ENCODE measurements at places on chromosomes 2 and 18.

DNA sequence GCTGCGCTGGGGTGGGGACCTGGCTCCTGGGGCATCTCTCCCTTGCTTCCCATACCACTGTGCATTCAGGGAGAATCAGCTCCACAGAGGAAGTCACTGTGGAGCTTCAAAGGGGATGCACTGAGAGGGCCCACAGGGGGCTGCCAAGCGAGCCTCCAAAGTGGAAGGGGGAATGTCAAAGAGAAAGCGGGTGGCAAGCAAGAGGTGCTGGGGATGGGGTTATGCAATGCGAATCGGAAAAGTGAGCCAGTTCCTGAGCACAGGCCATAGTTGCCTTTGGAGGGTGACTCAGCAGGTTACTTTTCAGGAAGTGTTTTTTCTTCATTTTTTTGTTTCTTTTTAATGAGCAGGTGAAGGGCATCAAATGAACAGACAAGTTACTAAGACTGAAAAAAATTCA lies 17.6 kb downstream of the PMAIP1 start:
- no peak for DNase-seq

DNA sequence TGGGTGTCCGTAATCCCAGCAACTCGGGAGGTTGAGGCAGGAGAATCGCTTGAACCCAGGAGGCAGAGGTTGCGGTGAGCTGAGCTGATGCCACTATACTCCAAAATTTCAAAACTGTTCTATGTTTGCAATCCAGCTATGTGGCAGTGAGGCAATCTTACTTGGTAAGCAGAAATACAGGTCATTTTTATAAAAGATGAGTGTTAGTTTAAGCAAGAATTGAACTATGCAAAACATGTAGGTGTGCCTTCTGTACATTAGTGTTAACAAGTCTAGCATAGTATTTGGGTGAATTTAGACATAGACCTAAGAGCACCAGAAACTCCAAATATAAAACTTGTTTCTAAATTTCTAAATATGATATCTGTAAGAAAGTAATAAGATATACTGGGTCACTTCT lies 7.2 kb downstream of the DSC1 start:
- DNase-seq = no peak

DNA sequence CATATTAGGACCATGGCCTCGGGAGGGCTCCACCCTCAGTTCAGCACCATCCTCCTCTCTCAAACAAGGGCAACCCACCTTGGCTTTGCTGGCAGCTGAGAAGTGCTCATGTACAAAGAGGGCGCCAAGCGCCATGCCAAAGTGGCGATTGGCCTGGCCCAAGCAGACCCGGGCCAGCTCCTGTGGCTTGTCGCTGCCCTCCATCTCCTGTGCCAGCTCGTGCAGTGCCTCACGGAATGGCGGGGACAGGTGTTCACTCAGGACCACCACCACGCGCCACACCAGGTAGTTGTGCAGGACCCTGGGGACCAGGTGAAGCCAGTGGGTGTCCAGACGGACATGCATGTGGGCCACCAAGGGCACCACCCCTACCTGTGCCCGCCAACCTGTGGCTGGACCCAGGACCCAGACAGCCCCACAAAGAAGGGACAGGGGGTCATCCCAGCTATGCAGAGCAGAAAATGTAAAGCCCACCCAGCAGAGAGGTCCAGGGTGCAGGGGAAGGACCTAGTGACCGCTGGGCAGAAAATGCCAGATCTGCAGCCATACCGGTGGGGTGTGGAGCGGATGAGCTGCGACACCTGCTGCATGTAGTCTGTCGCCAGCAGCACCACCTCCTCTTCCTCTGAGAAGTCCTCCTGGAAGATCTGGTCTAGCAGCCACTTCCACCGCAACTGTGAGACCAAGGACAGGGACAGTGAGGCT lies 3.6 kb downstream of the ECEL1 start:
- no peak for DNase-seq

- no peak for DNase-seq
Observed at GRCh38 chr2:29191817-29192216, 76.6 kb downstream of the CLIP4 start.

- no peak for DNase-seq
Observed at GRCh38 chr18:715626-716025, 3.2 kb upstream of the ENOSF1 start.

GRCh38 chr2:78980152-78980465 lies 45.4 kb upstream of the REG3G start:
- DNase-seq = no peak

DNA sequence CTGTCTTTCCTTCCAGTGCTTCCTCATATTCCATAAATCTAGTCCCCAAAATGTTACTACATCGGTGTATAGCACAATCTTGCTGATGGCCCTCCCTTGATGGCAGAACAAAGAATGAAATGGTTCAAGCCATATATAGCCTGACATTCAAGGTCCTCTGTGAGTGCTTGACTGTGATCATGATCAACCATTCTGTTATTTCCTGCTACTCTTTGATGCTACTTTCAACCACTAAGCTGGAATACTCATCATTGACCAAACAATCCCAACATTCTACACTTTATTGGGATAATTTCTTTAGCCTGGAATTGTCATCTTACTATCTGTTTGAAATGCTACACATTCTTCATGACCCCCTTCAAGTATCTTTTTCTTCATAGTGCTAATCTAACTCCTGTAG lies 633.9 kb downstream of the PLCL1 start:
- no peak for DNase-seq

Data from cortex of kidney (tissue), 1 donor.